ENCODE measurements at places on chromosomes 6 and 20. TPM values are rescaled to one million over a fixed set of nuclear protein-coding genes. Genes with fewer than 3 reads are reported as not detected.

- DNase-seq, result no peak
Observed at GRCh38 chr6:95244751-95245150, 332.6 kb upstream of the MANEA start.

DNA sequence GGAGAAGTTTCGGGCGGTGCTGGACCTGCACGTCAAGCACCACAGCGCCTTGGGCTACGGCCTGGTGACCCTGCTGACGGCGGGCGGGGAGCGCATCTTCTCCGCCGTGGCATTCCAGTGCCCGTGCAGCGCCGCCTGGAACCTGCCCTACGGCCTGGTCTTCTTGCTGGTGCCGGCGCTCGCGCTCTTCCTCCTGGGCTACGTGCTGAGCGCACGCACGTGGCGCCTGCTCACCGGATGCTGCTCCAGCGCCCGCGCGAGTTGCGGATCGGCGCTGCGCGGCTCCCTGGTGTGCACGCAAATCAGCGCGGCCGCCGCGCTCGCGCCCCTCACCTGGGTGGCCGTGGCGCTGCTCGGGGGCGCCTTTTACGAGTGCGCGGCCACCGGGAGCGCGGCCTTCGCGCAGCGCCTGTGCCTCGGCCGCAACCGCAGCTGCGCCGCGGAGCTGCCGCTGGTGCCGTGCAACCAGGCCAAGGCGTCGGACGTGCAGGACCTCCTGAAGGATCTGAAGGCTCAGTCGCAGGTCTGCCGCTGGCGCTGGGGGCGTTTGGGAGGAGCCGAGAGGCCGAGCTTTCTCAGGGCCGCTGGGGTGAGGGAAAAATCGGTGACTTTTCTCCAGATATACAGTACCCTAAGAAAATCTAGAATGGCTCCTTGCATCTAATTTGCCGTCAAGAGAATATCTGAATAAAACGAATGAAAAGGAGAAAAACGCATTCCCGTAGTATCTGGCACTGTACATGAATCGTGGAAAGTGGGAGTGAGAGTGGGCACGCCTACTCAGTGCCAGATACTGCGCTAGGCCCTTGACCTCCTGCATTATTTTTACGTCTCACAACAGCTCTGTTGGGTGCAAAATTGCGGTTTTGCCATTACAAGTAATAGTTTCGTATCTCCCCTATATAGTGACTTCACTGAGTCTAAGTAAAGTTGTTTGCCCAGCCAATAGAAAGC lies 1.0 kb downstream of the CALHM6 start:
- DNase-seq, result peak; percentile 51

GRCh38 chr6:50240986-50241385 lies 191.3 kb upstream of the DEFB112 start:
- no peak for DNase-seq

- DNase-seq, result no peak
Observed at GRCh38 chr6:107970255-107970654, 12.2 kb upstream of the SEC63 start.

Gene IL17F
- not detected for total RNA-seq

Gene ZBTB46
- 2.5 TPM for total RNA-seq
